Naive thymus-derived CD8-positive, alpha-beta T cell (primary cell): ENCODE measurements at places on chromosomes 12 and 14. TPM values are rescaled to one million over a fixed set of nuclear protein-coding genes. Genes with fewer than 3 reads are reported as not detected.

Gene SLC7A8
- total RNA-seq = 7.2 TPM

Gene CMA1
- not detected for total RNA-seq

DNA sequence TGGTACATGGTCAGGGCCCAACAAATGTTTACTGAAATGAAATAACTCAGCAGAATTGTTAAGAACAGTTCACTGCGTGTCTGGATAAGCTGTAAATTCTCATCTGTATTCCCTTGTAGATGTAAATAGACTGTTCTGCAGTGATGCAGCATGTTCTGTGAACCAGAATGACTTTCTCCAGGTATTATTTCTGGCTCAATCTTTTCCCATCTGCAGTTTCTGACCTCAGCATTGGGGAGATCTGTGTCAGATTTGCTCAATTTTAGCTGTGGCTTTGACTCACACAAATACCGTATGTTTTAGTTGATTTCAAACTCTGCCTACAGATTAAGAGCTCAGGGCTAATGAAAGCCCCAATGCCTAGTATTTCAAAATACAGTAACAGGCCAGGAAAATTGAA lies 49.2 kb upstream of the DICER1 start:
- DNase-seq = no peak

DNA sequence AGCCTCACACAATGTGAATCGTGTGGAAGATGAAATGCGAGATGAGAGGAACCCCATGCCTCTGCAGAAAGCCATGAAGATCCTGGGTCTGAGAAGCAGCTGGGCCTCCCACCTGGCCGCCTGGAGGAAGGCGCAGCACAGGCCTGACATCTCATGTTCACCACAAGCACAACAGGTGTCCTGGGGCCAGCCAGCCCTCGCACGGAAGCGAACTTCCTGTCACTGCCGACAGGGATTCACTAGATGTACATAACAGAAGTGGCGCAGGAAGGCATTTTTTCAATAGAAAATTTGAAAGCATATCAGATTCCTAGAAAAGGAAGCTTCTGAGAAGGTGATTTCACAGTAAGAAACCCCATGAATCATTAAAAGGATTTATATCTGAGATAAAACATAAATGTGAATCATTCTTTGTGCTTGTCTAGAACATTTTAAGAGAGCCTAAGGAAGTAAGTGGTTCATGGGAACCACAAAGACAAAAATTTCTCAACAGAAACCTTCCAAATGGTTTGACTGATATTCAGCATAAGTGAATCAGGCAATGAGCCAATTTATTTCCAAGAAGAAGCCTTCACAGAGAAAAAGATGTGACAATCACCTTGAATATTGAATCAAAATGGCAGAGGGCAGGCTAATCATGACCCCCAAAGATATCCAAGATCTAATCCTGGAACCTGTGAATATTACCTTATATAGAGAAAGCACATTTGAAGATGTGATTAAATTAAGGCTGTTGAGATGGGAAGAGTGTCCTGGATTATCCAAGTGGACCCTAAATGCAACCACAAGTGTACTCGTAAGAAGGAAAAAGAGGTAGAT lies 311.9 kb downstream of the DUSP6 start:
- peak; percentile 22 for DNase-seq

Gene COX8C
- not detected for total RNA-seq

Gene PRPH
- total RNA-seq = not detected

- DNase-seq = no peak
Observed at GRCh38 chr14:76257842-76258397, 106.2 kb downstream of the GPATCH2L start.

GRCh38 chr14:96783043-96783914 lies 13.9 kb upstream of the VRK1 start:
- no peak for DNase-seq

DNA sequence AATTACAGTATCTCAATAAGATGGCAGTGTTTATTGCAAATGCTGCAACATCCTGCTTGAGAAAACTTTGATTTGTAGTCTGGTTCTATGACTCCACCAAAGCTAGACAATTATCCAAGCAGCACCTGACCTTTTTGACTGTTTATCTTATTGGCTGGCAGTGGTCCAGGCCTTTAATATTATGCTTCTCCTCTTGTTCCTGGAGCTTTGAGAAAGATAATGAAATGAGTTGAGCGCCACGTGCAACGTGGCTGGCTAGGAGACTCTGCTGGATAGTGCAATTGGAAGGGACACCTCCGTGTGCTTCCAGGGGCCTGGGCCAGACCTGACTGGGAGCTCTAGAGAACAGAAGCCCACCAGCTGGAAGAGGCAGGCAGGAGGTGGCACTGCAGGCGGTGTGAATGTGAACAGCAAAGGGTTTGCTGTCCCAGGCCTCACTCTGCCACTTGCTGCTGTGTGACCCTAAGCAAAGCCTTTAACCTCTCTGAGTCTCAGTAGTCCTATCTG lies 349.3 kb downstream of the CACNA1C start:
- DNase-seq = no peak

Gene HSPB8
- not detected for total RNA-seq

DNA sequence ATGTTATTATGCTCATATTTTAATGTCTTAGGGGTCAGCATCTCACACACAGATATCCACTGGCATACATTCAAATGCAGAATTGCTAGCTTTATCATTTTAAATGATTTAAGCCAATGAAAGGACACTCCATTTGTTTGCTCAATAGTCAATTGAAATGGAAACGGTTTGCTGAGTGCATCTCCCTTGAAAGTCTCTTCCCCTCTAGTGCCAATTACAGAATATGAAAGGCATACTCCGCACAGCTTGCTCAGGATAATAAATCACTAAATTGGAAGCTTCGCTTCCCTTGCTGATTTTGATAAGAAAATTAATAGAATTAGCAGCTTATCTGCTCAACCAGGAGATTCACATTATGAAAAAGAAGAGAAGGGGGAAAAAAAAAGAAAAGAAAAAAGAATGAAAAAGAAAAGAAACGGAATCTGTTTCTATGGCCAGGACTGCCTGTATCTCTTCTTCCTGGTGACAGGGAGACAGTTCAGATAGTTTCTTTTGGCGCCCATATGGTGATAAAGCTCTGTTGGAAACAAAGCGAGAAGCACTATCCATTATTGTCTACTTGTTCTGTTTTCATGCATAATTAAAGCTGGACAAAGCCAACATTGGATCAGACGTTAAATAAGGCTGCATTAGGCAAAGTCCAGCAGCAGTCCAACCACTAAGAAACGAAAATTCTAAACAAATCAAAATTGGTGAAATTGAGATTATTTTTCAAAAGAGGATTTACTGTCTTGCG lies 225.0 kb downstream of the GXYLT1 start:
- no peak for DNase-seq

DNA sequence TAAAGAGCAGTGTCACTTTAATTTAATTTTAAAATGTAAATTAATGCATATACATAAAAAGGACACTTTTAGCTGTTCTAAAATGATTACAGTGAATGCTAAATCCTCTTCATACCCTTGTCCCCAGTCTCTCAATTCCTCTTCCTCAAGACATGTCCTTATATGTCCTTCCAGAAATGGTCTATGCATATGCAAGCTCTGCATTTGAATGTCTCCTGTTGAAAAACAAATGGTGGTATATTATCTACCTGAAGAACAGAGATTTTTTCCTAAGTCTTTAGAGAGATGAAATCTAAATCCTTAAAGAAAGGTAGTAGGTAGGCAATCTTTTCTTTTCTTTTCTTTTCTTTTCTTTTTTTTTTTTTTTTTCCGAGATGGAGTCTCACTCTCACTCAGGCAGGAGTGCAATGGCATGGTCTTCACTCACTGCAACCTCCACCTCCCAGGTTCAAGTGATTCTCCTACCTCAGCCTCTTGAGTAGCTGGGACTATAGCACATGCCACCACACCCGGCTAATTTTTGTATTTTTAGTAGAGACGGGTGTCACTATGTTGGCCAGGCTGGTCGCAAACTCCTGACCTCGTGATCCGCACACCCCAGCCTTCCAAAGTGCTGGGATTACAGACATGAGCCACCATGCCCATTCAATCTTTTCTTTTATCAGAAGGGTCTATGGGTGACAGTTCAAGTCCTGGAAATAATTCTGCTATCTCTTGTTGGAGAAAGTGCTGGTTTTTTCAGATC lies 180.5 kb downstream of the PRKCH start:
- no peak for DNase-seq

DNA sequence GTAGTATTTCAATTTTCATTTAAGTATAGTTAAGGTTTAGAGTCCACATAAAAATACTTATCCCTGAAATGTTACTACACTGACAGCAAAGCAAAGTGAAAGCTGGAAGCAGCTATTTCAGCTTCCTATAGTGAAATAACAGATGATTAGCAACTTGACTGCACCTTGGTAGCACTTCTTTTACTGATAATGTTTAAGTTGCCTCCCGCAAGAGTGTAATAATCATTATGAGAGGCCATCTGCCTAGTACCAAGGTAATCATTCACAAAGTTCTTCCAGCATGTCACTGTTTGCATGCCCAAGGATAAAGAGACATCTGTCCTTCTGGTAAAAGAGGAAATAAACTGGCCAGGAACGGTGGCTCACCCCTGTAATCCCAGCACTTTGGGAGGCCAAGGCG lies 69.8 kb downstream of the LIN7A start:
- no peak for DNase-seq

DNA sequence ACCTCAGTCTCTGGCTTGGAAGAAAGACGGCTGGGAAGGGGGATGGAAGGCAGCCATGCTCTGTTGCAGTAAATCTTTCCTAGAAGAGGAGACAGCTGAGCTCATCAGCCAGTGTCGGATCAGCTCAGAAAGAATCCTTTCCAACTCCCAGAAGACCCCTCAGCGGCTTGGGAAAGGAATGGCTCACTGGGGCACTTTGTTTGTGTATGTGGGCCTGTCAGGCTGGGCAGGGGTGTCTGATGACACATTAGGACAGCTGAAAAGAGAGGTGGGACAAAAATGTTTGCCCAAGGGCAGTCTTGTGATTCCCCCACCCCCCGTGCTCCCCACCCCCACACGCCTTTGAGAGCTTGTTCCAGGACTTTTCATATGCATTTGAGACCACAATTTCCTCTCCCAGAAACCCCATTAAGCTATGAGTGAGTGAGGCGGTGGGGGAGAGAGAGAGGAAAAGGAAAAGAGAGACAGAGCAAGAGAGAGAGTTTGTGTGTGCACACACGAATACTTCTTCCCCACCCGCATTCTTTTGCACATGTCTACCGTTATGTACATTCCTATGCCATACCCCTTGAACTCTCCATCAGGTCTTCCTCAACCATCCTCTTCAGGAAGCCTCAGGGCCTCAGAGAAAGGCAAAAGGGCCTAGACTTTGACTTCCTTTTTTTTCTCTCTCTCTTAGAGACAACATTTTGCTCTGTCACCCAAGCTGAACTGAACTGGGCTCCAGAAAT lies 198.9 kb downstream of the ZFP36L1 start:
- no peak for DNase-seq

GRCh38 chr12:66638666-66639065 lies 40.2 kb downstream of the GRIP1 start:
- DNase-seq = no peak

DNA sequence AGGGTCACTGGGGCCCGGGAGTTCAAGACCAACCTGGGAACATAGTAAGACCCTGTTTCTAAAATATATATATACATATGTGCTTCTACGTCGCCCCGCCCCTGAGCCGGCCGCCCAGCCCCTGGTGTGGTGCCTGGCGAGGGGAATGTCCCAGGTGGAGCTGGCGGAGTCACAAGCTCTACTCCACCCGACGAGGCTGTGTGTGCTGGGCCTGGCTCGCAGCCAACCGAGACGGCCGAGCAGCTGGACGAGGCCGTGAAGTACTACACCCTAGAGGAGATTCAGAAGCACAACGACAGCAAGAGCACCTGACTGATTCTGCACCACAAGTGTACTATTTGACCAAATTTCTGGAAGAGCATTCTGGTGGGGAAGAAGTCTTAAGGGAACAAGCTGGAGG lies 22.1 kb upstream of the ITPK1 start:
- DNase-seq = no peak

Gene SRRM4
- not detected for total RNA-seq

Gene CLEC4E
- total RNA-seq = not detected

GRCh38 chr12:27297566-27297965 lies 35.1 kb upstream of the BMAL2 start:
- DNase-seq = no peak

Gene CNTN1
- total RNA-seq = not detected

GRCh38 chr12:75446857-75447256 lies 33.7 kb upstream of the GLIPR1 start:
- DNase-seq = no peak

DNA sequence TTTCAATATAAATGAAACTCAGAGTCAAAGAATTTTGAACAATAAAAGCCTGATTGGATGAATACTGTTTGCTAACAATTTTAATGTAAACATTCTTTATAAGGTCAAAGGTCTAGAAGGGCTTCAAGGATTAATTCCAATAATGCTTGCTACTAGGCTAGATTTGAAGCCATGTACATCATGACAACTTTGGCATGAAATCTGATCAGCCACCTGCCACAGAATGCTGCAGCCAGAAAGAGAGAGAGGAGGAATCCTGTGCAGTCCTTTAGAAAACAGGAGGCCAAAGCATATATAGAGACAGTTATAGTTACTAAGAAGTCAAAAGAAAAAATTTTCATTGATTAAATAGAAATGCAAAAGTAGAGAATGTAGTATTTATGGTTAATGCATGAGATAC lies 47.1 kb downstream of the ABCD2 start:
- no peak for DNase-seq

DNA sequence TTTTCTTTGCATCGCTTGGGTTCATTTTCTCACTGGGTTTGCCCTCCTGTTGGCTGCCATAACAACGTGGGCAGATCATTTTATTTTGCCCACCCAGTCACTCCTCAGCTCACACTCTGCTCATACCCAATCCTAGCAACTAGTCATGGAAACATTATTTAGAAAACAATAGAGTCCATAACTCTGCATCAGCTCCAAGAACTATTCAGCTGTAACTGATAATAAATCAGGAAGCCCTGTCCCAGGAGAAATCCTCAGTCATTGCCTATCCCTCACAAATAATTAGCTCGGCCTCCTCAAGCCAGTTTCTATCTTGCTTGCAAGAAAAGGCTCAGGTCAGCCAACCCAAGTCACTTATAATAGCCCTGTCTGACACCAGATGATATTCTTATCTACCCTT lies 43.2 kb downstream of the RTN1 start:
- no peak for DNase-seq
